ENCODE measurements at places on chromosomes 11 and 22. TPM values are rescaled to one million over a fixed set of nuclear protein-coding genes. Genes with fewer than 3 reads are reported as not detected.

Gene CDPF1
- total RNA-seq = 10.4 TPM

Gene NXPE2
- total RNA-seq = not detected

Gene SLC1A2
- 0.32 TPM for total RNA-seq

Gene TRIM5
- total RNA-seq = 10.7 TPM

Gene VSIG10L2
- total RNA-seq = not detected

Gene SPDYC
- total RNA-seq = not detected

Gene TRIM48
- not detected for total RNA-seq

Gene CHRM1
- not detected for total RNA-seq

Gene SIK3
- total RNA-seq = 10.2 TPM

Gene OR9Q2
- not detected for total RNA-seq

Gene RAB39A
- 0.53 TPM for total RNA-seq

Gene KBTBD3
- 3.9 TPM for total RNA-seq

Gene CYP2D6
- total RNA-seq = 0.40 TPM

Gene OLFML1
- total RNA-seq = not detected

Gene FREY1
- total RNA-seq = 0.20 TPM

Gene TRIM6
- total RNA-seq = 10.5 TPM

Gene CRYAB
- 15.9 TPM for total RNA-seq

Gene C1QTNF5
- total RNA-seq = not detected

Gene IL17REL
- total RNA-seq = 0.06 TPM

Gene SYCE3
- total RNA-seq = not detected

Gene PKDREJ
- not detected for total RNA-seq

Gene WT1
- total RNA-seq = 5.5 TPM

Gene SLC6A5
- not detected for total RNA-seq

Gene PATE2
- total RNA-seq = not detected

Gene AIFM3
- total RNA-seq = 4.5 TPM

Gene TRPM5
- not detected for total RNA-seq

Gene OR4A16
- total RNA-seq = not detected

Gene ADAMTS15
- 10.2 TPM for total RNA-seq

Gene CRACR2B
- total RNA-seq = 4.7 TPM

Gene OR10W1
- not detected for total RNA-seq

Gene DDI1
- total RNA-seq = not detected

Gene TNNI2
- total RNA-seq = not detected

Gene CRYBB2
- total RNA-seq = not detected

Gene EED
- 25.8 TPM for total RNA-seq

Gene DYNC2H1
- total RNA-seq = 5.8 TPM

Gene OR6A2
- not detected for total RNA-seq
